ENCODE measurements at places on chromosomes 3 and 15. TPM values are rescaled to one million over a fixed set of nuclear protein-coding genes. Genes with fewer than 3 reads are reported as not detected.
A peak's percentile ranks its signal among the peaks of the same experiment; 100 is the strongest.

CCNB2 gene
- total RNA-seq, result 12.2 TPM

TMEM202 gene
- not detected for total RNA-seq

TRH gene
- total RNA-seq, result not detected

GOLGA6L7 gene
- total RNA-seq, result not detected

CPNE9 gene
- not detected for total RNA-seq

KLF15 gene
- 5.7 TPM for total RNA-seq

IQCH gene
- total RNA-seq, result 1.2 TPM

DNA sequence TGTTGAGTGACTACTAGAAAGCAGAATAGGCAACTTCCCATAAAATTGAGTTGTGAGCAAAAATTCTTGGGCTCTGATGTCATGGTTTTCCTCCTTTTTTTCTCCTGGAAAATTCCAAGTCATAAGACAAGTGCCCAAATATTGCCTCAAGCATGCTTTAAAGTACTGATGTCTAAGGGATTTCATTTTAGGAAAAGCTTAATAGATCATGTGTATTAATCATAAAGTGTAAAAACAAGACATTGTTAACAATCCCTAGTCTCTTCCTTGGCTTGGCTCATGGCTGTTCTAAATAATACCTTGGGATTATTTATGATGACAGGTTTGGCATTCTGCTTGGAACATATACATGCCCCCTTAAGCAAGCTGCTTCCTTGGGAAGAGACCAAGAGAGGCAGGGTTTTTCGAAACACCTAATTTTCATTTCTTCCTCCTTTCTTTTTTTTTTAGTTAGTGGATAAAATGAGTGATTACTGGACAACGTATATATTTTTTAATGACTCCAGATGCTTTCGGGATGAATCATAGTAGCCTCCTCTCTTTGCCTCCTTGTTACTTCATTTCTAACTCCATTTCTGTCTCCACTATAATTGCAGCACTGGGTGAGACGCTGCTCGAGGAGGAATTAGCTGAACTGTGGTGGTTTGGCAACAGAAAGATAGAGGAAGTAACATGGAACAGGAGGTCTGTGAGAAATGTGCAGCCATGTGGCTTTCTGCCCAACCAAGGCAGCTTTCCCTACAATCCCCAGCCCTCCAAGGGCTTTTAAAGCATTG, 104.9 kb downstream of the TPRG1 start:
- DNase-seq, result no peak

GRCh38 chr15:67792250-67792942, 32.9 kb upstream of the SKOR1 start:
- peak; percentile 23 for DNase-seq

DNA sequence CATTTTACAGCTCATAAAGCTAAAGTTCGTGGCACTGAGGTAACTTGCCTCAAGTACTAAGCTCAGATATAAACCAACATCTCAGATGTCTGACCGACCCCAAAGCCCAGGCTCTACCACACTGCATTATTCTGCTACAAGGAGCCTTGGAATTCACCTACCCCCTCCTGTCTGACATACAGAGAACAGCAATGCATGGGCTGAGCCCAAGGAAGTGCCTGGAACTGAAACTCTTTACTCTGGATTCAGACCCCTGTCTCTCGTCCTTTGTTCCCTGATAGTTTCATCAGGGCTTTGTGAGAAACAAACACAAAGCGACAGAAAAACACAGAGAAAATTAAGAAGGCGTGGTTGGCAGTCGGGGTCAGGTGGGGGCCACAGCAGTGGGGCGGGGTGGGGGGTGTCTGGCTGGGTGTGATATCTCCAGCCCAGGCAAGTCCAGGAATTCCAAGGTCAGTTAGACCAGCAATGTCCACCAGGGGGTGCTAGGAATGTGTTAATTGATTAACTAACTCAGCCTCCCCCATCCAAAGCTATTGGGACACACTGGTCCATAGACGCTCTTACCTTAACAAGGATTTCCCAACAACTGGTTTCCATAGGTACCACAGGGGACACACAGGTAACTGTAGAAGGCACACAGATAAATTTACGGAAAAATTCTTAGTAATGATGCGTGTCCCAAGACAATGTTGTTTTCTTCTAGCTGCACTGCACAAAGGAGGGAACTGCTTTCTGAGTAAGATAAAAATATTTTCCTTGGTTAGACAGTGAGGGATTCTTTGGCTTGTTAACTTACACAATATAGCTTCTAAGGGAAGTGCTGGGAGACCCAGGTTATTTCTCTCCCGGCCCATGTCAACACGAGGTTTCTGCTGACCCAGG, 18.8 kb upstream of the SSUH2 start:
- DNase-seq, result no peak

GRCh38 chr3:185693985-185694653, 108.0 kb downstream of the SENP2 start:
- no peak for DNase-seq

DNA sequence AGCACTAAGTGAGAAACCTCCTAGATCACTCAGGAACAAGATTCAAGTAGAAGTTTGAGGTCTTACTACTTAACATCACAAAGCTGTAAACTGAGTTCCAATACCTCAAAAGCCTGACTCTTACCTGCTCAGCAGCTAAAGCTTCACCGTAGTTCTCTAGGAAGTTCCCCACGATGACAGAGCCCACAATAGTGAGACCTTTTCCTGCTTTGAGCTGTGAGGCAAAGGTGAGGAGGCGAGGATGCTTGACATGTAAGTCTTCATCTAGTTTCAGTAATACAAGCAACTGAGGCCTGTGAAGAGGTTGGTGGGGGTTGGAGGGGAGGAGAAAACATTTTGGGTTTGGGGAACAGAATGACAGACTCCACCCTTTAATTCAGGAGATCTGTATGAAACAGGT, 15.7 kb downstream of the EMC4 start:
- no peak for DNase-seq

GRCh38 chr15:69415381-69415780, 1.2 kb downstream of the KIF23 start:
- no peak for DNase-seq

DNA sequence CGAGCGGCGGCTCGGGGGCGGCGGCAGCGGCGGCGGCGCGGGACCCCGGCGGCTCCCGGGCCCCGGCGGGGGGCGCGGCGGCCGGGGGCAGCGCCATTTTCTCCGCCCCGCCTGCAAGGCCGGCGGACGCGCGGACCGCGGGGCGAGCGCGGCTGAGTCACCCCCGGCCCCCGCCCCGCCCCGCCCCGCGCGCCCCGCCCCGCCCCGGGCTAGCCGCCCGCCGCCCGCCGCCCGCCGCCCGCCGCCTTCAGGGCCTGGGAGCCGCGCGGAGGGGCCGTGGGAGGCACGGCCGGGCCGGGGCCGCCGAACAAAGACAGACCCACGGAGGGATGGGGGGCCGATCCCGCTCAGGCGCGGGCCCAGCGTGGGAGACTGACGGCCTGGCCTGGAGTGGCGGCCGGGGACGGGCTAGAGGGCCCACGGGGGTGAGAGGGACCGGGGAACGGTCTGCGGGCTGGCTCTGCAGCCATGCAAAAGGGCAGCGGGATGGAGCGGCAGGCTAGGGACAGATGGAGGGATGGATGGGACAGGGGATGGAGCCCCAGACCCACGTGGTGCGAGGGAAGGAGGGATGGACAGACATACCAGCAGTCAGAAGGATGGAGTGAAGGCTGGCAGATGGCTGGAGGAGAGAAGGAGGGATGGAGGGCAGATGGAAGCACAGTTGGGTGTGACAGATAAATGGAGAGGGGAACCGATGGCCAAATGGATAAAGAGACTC, at the start of gene EIF4E3:
Gene EIF4E3 (minus strand): TSS at position 132 of the 721 bp plus-strand sequence. CDS start 35 bp downstream, at position 97.
- DNase-seq, result no peak

DNA sequence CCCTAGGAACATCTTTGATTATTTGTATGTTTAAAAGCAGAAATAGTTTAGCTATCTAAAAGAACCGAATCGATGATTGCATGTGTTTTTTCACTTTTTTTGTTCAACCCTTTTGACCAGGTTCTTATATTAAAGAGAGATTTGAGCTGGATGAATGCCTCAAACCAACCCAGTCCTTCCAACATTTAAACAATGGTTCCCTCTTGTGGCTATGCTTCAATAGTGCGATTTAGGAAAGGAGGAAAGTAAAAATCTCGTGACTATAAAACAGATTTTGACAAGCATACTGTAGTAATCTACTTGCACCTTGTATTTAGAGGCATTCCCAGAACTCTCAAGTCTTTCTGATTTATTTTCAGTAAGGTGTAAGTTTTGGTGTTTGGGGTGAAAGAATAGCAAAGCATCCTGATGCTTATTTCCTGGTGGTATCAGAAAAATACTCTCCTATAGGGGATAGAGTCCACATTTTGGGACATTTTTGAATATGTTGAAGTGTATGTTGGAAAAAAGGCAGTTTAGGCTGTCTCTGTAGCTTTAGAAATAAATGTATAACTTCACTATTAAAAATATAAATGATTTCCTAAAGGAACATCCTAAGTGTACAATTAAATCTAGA, 159.6 kb upstream of the KCNH8 start:
- no peak for DNase-seq

- no peak for DNase-seq
Measured at GRCh38 chr15:38176155-38176554, 76.5 kb upstream of the SPRED1 start.

DNA sequence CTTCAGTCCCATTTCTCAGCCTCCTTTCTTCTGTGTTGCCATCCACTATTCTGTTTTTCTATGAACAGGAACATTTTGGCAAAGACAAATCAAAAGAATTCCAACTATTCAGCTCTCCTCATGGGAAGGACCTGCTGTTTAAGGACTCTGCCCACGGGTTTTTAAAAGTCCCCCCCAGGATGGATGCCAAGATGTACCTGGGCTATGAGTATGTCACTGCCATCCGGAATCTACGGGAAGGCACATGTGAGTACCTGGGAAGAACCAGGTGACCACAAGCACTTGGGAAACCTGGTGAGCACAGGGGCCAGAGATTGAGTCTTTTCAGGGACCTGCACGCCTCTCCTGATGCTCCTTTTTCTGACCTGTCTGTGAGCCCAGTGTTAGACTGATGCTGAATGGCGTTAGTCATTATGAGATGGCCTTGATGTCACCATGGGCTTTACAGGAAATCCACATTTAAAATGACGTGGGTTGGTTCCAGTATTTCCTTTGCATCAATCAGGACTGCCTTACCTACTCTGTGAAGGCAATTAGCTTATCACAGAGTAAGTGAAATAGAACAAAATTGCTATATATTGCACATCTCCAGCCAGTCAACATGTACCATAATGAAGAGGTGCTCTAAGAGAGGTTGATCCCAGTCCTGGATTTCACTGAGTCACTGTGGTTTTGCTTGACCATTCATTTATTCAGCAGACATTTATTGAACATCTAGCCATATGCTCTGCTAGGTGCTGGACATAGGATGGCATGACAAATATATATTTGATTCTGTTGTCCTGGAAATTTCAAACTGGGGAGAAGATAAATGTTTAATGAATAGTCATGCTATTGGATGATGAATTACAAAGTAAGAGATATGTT, 11.7 kb downstream of the TF start:
- DNase-seq, result no peak

- DNase-seq, result peak; percentile 54
Measured at GRCh38 chr15:68449389-68449788, 17.4 kb upstream of the ITGA11 start.

All from osteocyte (in vitro differentiated cells).